ENCODE measurements at places on chromosomes 2 and 18. TPM values are rescaled to one million over a fixed set of nuclear protein-coding genes. Genes with fewer than 3 reads are reported as not detected.

GREB1 gene
- 9.0 TPM for total RNA-seq

RHOB gene
- 199 TPM for total RNA-seq

DNA sequence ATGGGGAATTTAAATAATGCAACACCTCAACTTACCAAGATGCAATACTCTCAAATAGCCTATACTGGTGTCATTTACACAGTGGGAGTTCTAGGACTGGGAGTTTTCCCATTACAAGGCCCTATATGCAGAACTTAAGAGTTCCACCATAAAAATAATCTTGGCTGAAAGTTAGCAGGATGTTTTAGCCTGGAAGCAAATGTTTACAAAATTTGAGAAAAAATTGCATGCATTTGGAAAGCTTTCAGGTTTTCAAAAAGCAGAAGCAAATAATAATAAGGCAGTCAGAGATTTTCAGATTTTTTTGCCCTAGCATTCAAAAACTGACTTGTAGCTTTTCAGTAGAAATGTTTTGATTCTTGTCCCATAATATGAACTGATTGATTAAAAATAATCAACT lies 397.3 kb downstream of the ARHGAP15 start:
- DNase-seq: no peak

IL36B gene
- not detected for total RNA-seq

DNA sequence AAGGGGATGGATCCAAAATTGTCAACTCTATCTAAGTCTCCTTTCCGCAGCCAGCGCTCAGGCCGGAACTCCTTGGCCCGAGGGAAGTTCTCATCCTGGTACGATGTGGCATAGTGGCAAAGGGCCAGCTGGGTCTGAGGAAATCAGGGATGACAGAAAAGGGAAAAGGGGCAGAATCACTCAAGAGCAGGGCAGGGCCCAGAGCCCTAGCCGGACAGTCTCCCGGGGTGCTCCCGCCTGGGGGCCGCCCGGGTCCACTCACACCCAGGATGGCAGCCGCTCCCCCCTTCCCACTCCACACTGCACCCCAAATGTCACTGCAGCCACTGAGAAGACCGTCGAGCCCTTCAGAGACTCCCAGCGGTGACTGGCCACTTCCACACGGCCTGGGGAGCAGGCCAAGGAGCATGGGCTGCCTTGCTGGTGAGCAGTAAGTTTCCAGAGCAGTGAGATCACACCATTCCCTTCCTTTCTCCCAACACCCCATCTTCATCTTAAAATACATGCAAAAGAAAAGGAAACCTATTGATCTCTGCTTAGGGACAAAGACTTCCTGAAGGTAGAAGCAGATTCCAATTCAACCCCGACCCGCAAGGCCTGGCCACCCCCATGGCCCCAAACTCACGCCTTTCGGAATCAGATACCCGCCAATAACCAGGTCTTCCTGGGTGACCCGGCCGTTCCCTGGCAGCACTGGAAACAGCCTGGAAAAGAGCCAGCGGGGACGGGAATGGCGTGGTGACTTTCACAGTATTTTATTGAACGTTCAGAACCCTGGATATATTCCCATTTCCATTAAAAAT lies 26.7 kb downstream of the CYP27C1 start:
- DNase-seq: no peak

GRCh38 chr2:191855382-191855781 lies 8.5 kb upstream of the CAVIN2 start:
- no peak for DNase-seq

DNA sequence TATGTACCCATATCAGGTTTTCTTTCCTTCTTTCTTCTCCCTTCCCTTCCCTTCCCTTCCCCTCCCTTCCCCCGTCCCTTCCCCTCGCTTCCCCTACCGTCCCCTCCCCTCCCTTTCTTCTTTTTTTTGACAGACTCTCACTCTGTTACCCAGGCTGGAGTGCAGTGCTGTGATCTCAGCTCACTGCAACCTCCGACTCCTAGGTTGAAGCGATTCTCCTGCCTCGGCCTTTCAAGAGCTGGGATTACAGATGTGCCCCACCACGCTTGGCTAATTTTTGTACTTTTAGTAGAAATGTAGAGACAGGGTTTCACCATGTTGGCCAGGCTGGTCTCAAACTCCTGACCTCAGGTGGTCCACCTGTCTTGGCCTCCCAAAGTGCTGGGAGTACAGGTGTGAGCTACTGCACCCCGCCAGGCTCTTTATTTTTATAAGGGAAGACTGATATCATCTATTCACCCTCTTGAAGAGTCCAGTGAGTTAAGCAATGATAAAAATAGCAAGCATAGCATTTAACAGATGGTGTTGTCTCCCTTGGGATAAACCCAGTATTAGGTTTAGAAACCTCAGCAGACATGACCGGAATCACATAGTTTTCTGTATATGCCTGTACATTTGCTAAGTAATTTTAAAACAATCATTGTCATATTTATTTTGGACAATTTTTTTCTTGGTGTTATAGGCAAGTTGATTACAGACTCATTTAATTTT lies 888.4 kb downstream of the TRIB2 start:
- no peak for DNase-seq

DNA sequence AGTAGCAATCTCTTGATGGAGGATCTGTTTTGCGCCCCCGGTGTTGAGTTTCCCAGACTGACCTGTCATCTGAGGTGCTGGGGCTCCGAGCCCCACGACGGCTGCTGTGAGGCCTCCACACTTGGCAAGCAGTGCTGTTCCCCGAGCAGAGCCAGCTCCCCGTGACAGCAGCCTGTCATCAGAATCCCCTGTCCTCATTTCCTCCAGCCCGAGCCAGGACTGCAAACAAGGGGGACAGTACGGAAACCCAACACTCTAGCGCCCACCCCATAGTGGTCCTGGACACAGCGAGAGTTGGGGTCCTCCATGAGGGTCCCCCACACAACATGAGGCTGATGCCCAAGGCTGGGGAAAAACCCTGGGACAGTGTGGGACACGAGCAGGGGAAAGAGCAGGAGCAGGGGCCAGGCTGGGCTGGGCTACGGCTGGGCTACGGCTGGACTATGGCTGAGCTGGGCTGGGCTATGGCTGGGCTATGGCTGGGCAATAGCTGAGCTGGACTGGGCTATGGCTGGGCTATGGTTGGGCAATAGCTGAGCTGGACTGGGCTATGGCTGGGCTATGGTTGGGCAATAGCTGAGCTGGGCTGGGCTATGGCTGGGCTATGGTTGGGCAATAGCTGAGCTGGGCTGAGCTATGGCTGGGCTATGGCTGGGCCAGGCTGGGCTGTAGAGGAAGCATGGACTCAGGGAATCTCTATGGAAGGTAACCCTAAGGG lies 1.5 kb upstream of the KLHL30 start:
- peak; percentile 77 for DNase-seq

ACMSD gene
- total RNA-seq: not detected

- no peak for DNase-seq
Measured at GRCh38 chr2:112035786-112036185, 19.3 kb upstream of the TMEM87B start.

VWC2L gene
- total RNA-seq: not detected

- DNase-seq: no peak
Measured at GRCh38 chr2:237532160-237532559, 34.2 kb upstream of the PRLH start.

Data from Right ventricle myocardium superior (tissue), 1 donor.